ENCODE measurements at places on chromosomes 2 and 18.

GRCh38 chr2:75666911-75667310, 20.3 kb downstream of the MRPL19 start:
- no peak for DNase-seq

GRCh38 chr2:102005989-102006885, 14.5 kb downstream of the IL1R2 start:
- no peak for DNase-seq

- no peak for DNase-seq
Observed at GRCh38 chr2:172364261-172364660, 63.1 kb upstream of the ITGA6 start.

DNA sequence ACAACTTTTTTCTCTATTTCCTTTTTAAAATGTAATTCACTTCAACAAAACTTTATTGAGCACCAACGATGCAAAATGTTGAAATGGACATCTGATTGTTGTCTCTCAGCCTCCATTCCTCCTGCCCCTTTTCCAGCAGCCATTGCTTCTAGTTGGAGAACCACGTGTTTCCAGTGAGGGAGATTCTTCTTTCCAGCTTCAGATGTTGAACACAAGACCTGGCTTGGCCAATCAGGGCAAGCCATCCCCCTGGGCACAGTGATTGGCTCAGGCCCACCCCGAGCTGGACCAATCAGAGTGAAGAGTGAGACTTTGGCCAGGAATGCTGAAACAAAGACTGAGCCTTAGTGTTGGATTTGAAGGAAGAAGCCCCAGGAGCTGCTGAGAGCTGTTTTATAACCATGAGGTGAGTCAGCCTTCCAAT, 59.0 kb downstream of the E2F6 start:
- no peak for DNase-seq

DNA sequence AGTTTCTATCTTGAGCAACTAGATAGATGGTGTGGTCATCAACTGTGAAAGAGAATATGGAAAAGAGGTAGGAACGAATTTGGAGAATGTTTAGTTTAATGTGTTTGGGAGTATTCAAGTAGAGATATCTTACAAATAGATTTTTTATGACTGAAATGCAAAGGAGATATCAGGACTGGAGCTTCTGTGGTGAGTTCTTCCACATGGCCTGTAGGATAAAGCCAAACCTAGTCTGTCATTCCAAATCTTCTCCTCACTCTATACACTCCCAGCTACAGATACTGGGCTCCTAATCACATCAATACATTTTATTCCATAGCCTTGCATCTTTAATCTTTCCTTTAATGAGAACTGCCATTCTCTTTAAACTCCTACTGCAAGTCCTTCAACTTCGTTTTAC, 194.3 kb downstream of the FIGN start:
- no peak for DNase-seq

- DNase-seq = no peak
Observed at GRCh38 chr2:103880081-103880834, 973.7 kb upstream of the POU3F3 start.

GRCh38 chr2:103785432-103785831, 1023.6 kb downstream of the TMEM182 start:
- no peak for DNase-seq

DNA sequence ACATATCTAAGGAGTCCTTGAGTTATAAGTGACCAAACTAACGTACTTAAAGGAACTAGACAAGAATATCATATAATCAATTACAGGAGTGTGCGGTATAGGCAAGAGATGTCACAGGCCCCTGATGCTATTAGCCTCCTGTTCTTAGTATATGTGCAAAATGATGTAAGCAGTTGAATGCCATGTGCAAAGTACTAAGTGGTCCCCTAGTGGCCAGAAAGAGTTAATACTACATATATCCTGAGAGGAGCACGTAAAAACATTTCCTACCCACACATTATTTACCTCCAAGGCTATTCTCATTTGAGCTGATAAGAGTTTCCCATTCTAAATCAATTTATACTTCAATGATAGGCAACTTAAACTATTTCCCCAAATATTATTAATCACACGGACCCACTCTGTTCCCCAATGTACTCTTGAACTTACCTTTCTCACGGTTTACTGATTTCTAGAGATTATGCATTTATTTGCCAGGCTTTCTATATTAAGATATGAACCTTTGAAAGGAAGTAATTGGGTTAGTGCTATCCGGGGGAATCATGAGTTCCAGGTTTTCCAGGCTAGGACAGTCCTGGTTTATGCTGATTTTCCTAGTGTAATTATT, 158.0 kb upstream of the KLHL14 start:
- peak; percentile 19 for DNase-seq

DNA sequence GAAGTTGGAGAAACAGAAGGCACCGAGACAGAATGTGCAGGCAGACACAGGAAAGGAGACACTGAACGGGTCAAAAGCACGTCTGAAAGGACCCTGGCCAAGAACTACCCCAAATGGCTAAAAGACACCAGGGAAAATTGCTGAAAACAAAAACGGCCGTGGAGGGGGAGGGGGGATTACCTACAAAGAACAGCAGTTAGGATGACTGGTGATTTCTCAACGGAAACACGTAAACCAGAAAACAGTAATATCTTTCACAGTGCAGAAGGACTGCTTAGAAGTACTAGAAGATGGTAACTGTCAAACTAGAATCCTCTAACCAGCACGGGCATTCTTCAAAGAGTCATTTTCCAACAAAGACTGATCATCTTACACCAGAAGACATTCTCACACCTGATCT, 142.6 kb downstream of the HDAC4 start:
- DNase-seq = no peak

- DNase-seq = no peak
Observed at GRCh38 chr2:160139991-160140390, 60.1 kb downstream of the ITGB6 start.

GRCh38 chr2:62660087-62660486, 45.4 kb upstream of the EHBP1 start:
- no peak for DNase-seq

DNA sequence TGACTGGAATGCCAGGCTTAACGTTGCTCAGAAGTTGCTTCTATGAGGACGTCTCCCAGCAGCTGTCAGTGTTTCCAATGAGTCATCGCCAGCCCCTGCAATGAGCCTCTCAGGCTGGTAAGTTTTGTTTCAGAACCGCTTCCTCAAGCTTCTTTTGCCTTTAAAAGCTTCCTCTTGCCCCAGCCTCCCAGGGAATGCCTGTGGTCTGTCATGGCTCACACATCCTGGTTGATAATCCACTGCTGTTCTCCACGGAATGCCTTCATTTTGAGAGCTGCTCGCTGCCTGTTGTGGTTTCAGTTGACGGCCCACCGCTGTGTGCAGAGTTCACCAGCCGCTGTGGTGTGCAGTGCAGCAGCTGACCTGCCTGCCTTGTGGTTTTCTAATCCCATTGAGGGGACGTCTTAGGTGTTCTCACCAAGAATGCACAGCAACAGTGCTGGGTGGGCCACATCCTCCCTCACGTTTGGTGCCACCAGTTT, 96.4 kb downstream of the RTP5 start:
- DNase-seq = no peak

GRCh38 chr2:47708801-47709499, 74.0 kb upstream of the MSH6 start:
- no peak for DNase-seq

DNA sequence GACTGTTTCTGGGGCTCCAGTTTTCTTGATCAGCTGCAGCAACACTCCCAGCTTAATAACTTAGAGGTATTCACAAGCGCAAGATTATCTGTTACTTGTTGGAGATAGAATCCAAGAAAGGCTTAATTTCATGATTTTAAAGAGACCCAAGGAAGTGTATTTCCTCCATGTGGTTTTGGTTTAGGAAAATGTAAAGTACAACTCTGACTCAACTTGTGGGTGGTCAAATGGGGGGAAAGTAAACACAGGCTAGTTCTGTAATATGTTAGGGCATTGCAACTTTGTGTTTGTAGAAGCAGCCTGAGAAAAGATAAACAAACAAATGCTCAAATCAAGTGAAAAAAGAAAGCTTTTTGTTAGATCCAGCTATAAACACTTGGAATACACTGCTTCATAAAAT, 90.1 kb upstream of the COL3A1 start:
- no peak for DNase-seq

- DNase-seq = no peak
Observed at GRCh38 chr2:110205660-110206455, 1.0 kb upstream of the NPHP1 start.

GRCh38 chr2:129915303-129915840, 64.1 kb upstream of the RAB6C start:
- DNase-seq = no peak

- no peak for DNase-seq
Observed at GRCh38 chr2:37623971-37624900, 47.2 kb downstream of the CDC42EP3 start.

GRCh38 chr18:10099539-10100140, 185.8 kb downstream of the VAPA start:
- DNase-seq = no peak

- no peak for DNase-seq
Observed at GRCh38 chr2:172919732-172920131, 155.9 kb upstream of the MAP3K20 start.

DNA sequence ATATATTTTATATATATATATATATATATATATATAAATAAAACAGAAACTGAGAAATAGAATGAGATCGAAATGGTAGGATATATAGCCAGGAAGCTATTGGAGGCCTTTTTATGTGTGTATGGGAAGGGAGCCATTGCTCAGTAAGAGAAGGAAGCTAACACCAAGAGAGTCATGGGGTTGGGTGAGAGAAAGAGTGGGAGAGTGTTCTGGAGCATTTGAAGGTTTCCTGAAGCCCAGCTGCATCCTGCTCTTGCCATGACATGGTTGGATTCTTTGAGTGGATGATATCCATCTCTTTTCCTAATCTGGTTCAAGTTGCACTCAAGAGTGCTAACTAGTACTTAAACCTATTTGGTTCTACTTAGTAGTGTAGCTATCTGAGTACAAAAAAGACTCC, 282.3 kb downstream of the DYSF start:
- DNase-seq = no peak

GRCh38 chr2:36487947-36488346, 110.0 kb downstream of the FEZ2 start:
- DNase-seq = no peak

- no peak for DNase-seq
Observed at GRCh38 chr18:5543036-5543680, 639 bp downstream of the EPB41L3 start.

GRCh38 chr18:76456018-76456750, 38.9 kb downstream of the ZNF516 start:
- no peak for DNase-seq

DNA sequence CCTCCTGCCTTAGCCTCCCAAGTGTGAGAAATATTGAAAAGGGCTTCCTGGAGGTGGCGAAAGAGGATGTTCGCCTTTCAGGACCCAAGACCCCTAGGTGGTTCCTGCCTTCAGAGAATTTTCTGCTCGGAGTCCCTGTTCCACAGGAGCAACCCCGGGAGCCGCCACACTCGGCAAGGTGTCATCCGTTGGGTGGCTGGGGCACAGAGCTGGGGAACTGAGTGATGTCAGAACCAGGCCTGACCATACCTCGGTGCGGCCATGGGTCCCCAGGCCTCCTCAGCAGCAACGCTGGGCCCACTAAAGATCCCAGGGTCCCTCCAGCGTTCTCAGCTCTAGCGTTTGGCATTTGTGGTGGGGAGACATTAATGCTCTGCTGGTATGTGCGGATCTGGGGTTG, 23.7 kb upstream of the TAF1B start:
- no peak for DNase-seq

- no peak for DNase-seq
Observed at GRCh38 chr2:122873951-122874350, 1118.5 kb downstream of the TSN start.

DNA sequence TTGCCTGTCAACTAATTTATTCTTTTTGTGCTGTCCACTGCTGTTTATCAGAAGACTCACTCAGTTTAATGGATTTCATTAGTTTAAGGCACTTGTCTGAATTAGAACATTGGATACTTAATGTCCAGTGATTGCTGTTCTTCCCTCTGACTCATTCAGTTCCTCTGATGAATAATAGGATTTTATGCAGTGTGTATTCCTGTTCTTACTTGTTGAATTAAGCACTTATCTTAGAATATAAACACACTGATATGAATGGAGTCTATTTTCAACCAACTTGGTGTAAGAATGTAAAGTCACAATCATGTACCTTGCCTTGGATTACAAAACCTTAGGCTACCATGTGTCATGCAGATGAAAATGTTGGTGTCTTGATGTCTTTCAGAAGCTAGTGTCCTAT, 87.0 kb upstream of the PROKR1 start:
- no peak for DNase-seq

- DNase-seq = no peak
Observed at GRCh38 chr2:215360596-215360995, 48.7 kb downstream of the ATIC start.

DNA sequence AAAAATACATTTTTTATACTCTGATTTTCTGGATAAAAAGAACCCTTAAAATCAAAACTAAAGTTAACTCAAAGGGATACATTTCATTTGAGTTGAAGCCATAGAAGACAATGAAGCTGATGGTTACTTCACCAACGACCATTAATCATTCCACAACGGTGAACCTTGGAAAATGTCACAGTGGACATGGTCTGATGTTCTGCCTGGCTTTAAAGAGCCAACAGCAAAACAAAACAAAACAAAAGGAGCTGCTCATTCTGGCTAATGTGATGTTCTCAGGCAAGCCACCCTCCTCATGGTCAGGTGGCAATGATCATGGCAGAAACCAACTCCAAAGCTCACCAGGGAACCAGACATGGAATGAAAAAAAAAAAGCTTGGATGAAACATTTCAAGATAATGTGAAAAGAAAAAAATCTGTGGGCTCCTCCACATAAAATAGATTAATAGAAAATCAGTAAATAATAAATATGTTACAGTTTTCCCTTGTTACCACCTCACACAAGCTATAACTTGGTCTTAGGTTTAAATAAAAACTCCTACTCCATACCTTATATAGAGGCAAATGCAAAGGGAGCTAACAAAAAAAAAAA, 90.1 kb upstream of the SERTAD2 start:
- no peak for DNase-seq

DNA sequence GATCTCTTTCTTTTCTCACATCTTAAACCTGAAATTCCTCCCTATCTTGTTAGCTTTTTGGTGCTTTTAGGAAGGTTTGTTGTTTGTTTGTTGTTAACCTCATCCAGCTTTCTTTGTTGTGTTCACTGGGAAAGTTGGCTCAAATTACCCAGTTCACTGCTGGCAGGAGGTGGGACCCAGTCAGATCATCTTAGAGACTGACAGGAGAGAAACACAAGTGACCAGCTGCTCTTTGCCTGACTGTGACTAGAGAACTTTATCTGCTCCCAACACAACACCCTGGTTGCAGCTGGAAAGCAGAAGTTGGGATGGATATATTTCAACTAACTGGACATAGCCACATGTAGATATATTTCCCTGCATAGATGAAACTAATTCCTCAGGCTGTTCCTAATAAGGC, 10.0 kb downstream of the MAPK4 start:
- no peak for DNase-seq

DNA sequence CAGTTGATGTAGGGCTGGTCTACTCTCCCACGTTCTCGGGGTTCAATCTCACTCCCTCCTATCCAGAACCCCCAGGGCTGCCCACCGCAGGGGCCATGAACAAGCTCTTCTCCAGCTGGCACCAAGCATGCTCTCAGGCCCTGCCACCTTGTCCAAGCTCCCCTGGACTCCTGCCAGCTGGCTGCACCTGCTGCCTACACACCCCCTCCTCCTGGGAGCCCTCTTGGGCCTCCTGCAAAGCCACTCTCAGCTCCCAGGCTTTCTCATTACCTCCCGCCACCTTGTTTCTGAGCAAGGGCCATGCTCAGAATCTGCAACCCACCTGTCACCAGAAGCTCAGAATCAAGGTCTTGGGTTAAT, 56.0 kb downstream of the HDAC4 start:
- no peak for DNase-seq

All from NCI-H524 treated with DMSO at 0.1 percent for 48 hours (cell line).